ENCODE measurements at places on chromosomes 7 and 10.
A peak's percentile ranks its signal among the peaks of the same experiment; 100 is the strongest.

GRCh38 chr10:48287417-48288391, 13.2 kb upstream of the FRMPD2 start:
- no peak for DNase-seq

GRCh38 chr7:27316311-27316710, 73.7 kb downstream of the EVX1 start:
- DNase-seq, result no peak

DNA sequence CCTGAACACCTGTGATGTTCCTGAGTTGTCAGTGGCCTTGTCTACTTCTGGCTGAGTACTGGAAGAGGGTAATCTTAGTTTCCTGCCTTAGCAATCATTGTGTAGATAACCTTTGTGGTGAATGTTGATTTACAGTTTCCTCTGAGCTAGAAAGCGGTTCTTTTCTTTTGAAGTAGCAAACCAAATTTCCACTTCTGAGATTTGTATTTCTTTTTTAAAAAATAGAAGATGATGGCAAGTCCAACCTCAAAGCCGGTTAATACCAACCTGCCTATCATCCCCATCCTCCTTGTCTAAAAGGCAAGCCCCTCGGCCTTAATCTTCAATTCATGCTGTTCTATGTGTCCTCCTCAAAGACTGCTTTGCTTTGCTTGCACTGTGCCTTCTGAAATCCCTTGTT, 12.5 kb upstream of the PALS2 start:
- DNase-seq, result no peak

- no peak for DNase-seq
Observed at GRCh38 chr10:124849111-124849773, 47.6 kb downstream of the ABRAXAS2 start.

GRCh38 chr7:140316165-140316661, 82.1 kb downstream of the SLC37A3 start:
- no peak for DNase-seq

- no peak for DNase-seq
Observed at GRCh38 chr10:2023687-2024086, 286.4 kb upstream of the ADARB2 start.

DNA sequence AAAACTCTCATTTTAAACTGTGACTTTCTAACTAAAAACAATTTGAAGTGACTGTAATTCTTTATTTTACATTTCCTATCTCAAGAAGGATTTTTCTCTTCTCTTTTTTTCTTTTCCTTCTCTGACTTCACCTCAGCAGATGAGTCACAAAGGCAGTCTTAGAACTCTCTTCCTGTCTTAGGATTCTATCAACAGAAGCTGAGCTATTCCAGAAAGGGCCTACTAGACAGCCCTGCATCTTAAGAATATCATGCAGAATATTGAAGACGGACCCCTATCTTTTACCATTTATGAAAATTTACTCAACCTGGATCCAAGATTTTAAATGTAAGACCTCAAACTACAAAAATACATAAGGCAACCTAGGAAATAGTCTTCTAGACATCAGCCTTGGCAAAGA, 365.7 kb upstream of the SEMA3C start:
- no peak for DNase-seq

DNA sequence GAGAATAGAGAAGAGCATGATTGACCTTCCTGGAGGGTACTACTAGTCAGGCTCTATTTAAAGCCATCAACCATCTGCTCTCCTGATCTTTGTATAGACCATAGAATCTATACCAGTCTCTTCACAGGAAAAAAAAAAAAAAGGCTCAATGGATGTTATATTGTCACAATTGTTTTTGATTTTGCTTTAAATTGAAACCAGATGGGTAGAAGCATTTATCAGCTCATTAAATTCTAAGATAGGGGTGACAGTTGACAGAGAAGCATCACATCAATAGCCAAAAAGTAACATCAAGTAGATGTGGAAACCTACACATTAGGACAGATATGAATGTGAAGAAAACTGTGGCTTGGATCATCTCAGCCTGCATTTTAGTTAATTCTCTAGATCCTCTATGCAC, 558.9 kb upstream of the MBL2 start:
- DNase-seq, result no peak

- DNase-seq, result no peak
Observed at GRCh38 chr7:3128857-3129490, 85.3 kb upstream of the CARD11 start.

GRCh38 chr10:44863344-44864047, 47.6 kb upstream of the TMEM72 start:
- DNase-seq, result no peak

DNA sequence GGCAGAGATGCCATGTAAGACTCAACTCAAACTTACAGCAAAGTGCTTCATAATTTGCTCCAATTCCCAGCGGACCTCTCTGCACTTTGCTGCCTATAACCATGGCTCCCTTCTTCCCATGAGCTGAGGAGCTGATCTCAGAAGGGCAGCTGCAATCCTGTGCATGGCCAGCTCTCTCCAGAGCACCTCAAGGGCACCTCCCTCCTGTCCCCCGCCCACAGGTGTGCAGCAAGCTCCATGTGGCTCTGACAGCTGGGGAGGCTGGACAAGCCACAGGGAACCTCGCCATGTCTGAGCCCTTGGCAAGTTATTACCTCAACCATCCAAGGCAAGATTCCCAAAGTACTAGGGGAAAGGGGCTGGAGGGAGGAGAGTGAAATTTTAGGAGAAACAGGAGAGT, 61.1 kb upstream of the DDC start:
- no peak for DNase-seq

GRCh38 chr10:114581071-114581470, 77.0 kb downstream of the ABLIM1 start:
- DNase-seq, result no peak

DNA sequence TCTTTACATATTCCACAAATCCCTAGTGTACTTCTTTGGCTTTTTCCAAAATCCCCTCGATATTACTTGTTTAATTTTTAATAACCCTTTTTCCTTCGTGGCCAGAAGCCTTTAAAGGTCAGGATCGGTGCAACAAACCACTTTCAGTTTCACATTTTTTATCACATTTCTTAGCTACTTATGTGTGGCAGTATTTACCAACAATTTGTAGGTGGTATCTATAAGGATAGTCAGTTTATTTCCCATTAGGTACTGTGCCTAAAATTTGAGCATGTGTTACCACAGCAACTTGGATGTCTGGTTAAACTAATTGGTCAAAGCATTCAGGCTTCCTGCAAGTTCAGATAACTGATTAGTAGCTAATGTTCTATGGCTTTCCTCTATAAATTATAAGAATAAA, 104.9 kb downstream of the CDK14 start:
- DNase-seq, result no peak

GRCh38 chr7:158979635-158980351, 123.4 kb downstream of the DYNC2I1 start:
- DNase-seq, result no peak

DNA sequence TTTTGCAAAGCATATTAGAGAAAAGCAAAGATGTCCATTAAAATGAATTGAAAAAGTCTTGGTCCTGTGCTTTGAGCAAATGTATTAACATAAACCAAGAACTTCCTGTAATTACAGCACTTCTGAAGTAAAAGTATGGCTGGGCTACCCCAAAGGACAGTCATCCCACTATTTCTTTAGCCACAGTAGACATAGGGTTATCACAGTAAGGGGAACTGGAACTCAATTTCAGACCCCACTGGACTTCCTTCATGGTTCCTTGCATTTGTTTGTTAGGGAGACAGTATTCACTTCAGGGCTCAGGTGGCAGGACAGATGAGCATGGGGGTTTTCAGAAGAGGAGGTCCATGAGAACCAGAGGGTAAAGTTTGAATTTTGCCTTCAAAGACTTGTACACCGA, 203.1 kb upstream of the PDE1C start:
- no peak for DNase-seq

GRCh38 chr10:132033632-132034031, 32.1 kb upstream of the JAKMIP3 start:
- no peak for DNase-seq

GRCh38 chr7:134042307-134042706, 84.8 kb upstream of the LRGUK start:
- no peak for DNase-seq

DNA sequence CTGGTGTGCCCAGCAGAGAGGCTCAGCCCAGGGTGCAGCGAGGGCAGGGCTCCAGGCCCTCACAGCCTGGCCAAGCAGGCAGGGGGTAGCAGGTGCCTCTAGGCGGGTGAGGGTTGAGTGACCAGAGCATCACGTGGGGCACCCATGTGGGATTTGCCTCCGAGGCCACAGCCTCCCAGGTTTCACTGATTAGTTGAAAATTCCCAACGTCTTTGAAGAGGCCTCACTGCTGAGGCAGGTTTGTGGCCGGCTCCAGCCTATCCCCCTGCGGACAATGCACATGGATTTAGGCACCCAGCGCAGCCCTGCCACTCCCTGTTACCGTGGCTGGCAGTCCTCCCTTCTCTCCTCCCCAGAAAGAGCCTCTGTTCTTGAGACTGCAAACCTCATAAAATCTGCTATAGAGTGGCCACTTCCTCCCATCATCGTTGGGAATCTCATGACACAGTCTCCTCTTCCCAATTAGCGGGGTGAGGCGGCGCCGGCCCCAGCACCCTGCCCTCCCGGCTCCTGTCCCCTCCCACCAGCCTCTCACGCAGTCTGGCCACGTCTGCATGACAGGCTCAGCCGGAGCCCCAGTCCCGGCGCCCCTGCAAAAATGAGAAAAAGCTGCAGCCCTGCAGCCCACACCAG, 10.8 kb downstream of the MYL10 start:
- no peak for DNase-seq

GRCh38 chr7:95993380-95993779, 221.0 kb downstream of the DYNC1I1 start:
- no peak for DNase-seq

DNA sequence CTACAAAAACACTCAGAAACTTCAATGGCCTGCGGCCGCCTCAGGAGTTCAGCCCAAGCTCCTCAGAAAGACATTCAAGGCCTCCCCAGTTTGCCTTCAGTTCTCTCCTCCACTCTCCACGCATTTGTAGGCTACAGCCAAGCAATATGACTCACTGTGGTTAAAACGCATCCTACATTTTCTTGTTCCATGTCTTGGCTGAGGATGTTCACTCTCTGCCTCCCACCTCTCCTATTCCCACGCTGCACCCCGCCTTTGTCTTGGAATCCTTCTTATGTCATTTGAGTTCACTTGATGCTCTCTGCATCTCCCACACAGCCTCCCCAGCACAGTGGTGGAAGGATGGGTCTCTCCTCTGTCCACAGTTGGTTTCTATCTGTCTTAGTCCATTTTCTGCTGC, 184.8 kb downstream of the NPSR1 start:
- no peak for DNase-seq

DNA sequence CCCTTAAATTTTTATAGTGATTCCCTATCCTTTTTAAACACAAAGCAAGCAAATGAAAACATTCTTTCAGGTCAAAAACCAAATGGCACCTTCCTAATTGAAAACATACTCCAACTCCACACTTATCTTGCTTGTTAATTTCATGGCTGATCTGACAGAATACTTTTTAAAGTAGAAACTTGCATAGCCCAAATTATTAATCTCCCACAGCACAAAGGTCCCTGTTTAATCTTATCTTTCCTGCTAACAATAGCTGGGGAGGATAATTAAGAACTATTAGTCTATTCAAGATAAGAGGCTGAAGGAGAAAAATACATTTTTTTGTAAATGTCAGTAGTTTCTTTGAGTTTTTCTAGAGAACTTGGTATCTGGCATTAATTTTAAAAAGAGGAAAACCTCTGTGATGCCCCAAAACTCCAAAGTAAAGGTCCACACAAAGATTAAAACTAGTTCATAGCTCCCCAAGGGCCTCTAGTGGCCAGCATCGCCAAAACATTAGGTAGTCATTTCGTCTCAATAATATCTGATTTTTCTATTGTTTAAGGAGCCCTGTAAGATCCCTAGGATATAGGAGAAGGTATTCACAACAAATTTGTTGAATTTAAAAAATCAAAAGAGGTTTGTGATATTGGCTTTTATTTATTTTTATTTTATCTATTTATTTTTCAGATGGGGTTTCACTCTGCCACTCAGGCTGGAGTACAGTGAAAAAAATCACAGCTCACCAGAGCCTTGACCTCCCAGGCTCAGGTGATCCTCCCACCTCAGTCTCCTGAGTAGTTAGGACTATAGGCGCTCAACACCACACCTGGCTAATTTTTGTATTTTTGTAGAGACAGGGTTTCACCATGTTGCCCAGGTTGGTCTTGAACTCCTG, 14.7 kb downstream of the CDNF start:
- peak; percentile 58 for DNase-seq

GRCh38 chr7:121341933-121342332, 13.1 kb downstream of the WNT16 start:
- no peak for DNase-seq

DNA sequence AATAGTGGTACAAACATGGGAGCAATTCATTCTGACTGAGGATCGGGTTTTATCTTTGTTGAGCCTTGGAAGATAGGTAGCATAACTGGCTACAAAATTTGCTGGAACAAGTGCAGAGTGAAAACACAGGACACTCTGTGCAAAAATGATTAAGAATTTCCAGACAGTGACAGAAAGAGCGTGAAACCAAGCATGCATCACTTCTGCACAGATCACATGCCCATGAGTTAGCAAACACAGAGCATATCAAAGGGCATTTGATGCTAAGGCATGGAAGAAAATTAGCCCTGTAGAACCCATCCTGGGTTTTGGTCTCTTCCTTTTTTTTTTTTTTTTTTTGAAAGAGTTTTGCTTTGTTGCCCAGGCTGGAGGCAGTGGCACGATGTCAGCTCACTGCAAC, 28.3 kb downstream of the TECTB start:
- DNase-seq, result no peak

DNA sequence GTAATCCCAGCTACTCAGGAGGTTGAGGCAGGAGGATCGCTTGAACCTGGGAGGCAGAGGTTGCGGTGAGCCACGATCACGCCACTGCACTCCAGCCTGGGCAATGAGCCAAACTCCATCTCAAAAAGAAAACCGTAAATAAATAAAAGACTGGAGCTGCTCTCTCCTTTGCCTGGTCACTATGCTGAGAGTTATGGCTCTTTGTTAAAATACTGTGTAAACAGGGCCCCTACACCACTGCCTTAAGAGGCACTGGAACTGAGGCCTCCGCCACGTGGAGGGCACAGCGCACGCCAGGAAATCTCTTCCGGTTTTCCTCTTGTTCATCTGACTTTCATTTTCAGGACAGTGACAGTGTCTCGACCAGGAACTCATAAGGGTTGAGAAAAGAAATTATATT, 123.3 kb downstream of the PAXIP1 start:
- DNase-seq, result no peak

GRCh38 chr7:10225275-10225674, 748.4 kb upstream of the PHF14 start:
- no peak for DNase-seq

DNA sequence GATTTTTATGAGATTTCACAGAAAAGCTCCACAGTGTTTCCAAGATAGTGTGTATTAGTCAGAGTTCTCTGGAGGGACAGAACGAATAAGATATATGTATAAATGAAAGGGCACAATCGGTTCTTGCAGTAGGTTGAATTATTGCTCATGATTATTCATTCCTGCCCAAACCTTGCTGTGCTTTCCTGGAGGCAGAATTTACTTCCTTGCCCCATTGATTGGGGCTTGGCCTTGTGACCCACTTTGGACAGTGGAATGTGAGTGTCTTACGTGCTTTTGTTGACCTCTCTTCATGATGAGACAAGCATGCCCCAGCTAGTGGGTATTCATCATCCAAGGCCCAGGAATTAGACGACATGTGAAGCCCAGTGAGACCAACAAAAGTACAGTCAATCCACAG, 53.0 kb upstream of the ABCB5 start:
- DNase-seq, result no peak
